ENCODE measurements at places on chromosomes 11 and 22.

DNA sequence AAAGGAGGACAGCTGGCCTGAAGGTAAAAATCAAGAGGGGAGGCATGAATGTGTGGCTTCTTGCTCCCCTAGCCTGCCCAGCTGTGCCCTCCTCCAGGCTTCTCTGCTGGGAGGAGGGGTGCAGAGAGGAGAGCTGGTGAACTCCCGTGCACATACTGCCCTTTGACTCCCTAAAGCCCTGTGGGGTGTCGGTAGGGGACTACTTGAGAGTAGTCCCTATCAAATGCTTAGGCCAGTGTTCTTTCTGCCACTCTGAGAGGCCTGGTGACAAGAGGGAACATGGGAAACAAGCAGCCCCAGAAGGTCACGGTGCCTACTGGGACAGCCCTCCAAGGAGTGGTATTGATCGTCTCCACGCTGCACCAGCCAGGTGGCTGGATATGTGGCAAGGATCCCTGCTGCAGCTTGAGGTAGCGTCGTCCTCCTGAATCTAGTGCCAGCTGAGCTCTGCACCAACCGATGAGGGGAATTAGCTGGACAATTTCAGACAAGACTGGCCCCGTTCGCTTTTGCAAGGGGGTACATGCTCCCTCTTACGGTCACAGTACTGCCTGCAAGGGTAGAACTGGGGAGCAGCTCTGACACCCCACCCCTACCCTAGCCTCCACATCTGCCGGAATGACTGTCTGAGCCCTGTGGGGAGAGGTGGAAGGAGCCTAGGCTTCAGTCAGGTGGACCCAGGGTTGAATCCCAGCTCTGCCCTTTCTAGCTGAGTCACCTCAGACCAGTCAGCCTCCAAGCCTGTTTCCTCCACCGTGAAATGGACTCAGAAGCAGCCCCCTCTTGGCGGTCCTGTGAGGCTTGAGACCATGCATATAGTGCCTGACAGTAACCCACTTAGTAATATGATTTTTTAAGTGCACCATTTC lies 17.1 kb upstream of the C11orf96 start:
- no peaks in the 10 kb centered on the region for H3K4me1 ChIP-seq
- no peak overlapping the region for H3K4me3 ChIP-seq
- H3K36me3 ChIP-seq, result peaks cover 2% of the 10 kb centered on the region
- H3K27me3 ChIP-seq, result no peaks in the 10 kb centered on the region
- H3K27ac ChIP-seq, result no peak overlapping the region

DNA sequence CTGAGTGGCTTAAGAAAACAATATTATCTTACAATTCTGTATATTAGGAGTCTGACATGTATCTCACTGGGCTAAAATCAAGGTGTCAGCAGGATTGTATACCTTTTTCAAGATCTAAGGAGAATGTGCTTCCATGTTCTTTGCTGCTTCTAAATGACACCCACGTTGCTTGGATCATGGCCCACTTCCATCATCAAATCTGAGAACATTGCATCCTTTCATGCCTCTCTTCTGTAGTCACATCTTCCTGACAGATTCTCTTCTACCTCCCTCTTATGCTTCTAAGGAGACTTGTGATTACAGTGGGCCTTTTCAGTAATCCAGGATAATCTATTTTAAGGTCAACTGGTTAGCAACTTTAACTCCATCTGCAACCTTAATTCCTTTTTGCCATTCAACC lies 499.4 kb downstream of the FAM181B start:
- H3K4me1 ChIP-seq, result no peaks in the 10 kb centered on the region
- H3K36me3 ChIP-seq, result no peaks in the 10 kb centered on the region
- no peak for DNase-seq
- H3K27me3 ChIP-seq, result no peaks in the 10 kb centered on the region

GRCh38 chr22:27834364-27835185 lies 33.0 kb upstream of the MN1 start:
- no peaks in the 10 kb centered on the region for H3K36me3 ChIP-seq
- no peaks in the 10 kb centered on the region for H3K27me3 ChIP-seq
- no peaks in the 10 kb centered on the region for H3K4me1 ChIP-seq
- H3K27ac ChIP-seq, result no peak overlapping the region
- no peak overlapping the region for H3K4me3 ChIP-seq

DNA sequence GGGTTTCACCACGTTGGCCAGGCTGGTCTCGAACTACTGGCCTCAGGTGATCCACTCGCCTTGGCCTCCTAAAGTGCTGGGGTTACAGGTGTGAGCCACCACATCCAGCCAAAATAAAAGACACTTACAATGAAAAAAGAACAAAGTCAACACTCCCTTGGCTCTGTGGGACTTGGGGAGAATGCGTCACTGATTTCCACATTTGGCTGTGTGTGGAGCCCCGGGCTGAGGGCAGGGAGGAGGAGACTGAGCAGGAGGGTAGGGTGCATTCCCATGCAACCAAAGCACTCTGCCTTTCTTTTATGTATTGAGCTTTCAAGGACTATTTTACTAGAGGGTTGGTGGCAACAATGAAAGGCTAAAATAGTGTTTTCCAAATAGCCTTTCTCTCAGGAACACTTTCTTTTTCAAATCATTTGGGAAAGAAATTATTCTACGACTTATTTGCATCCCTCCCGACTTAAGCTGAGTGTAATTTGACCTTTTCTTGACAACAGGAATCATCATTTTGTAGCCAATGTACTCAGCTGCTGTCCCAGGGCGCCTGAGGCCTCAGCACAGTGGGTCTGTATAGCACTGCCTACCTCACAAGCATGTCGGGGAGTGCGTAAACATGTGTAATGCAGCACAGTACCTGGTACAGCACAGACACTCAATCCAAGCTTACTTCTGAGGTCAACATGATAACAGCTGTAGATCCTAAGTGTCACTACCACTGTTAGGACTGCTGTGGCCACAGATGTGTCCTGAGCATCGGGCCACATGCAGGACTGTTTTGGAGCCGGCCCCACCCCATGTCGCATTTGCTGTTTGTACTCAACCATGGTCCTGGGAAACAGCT lies 10.1 kb upstream of the SERPIND1 start:
- peaks cover 10% of the 10 kb centered on the region for H3K36me3 ChIP-seq
- H3K27me3 ChIP-seq, result no peaks in the 10 kb centered on the region
- DNase-seq, result no peak
- H3K4me3 ChIP-seq, result no peak overlapping the region

DNA sequence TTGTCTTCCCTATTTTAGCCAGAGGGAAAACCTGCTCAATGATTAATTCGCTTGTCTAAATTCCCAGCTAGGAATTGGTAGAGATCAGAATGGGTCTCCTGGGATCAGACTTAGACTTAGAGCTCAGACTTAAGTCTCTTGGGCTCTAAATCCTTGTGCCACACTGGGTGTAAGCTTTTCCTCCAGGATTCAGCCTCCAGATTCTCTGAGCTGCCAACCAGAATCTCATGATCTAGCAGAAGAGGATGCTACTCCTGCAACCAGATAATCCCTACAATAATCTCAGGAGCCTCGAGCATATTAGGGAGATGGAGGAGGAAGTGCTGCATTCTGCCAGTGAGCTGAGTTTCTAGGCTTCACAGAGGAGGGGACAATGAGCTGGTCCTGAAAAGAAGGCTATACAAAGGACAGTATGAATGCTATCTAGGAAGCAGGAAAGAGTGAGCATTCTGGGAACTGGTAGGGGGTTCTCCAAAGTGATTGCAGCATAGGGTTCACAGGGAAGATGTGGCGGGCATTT lies 211.6 kb upstream of the SESN3 start:
- H3K27ac ChIP-seq, result no peak overlapping the region
- no peaks in the 10 kb centered on the region for H3K27me3 ChIP-seq
- no peak overlapping the region for H3K4me3 ChIP-seq
- H3K36me3 ChIP-seq, result no peaks in the 10 kb centered on the region

DNA sequence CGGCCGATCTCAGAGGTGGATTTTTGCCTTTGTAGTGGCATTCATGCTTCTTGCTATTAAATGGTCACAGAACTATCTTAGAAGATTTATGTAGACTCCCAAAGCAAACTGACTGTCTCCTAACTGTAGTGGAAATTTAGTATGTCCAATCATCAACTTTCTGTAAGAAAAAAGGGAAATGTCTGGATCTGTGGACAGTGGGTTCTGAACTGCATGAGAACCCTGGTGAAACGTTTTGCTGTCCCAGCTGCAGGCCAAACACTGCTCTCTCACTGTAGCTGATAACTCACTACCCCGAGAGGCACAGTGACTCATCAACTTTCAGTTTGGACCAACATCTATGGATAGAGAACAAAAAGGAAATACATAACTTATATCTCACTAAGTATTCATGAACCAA lies 387.1 kb downstream of the SOX6 start:
- H3K27me3 ChIP-seq, result no peaks in the 10 kb centered on the region
- H3K4me3 ChIP-seq, result no peak overlapping the region
- peak overlapping the region; percentile 17 for H3K27ac ChIP-seq

DNA sequence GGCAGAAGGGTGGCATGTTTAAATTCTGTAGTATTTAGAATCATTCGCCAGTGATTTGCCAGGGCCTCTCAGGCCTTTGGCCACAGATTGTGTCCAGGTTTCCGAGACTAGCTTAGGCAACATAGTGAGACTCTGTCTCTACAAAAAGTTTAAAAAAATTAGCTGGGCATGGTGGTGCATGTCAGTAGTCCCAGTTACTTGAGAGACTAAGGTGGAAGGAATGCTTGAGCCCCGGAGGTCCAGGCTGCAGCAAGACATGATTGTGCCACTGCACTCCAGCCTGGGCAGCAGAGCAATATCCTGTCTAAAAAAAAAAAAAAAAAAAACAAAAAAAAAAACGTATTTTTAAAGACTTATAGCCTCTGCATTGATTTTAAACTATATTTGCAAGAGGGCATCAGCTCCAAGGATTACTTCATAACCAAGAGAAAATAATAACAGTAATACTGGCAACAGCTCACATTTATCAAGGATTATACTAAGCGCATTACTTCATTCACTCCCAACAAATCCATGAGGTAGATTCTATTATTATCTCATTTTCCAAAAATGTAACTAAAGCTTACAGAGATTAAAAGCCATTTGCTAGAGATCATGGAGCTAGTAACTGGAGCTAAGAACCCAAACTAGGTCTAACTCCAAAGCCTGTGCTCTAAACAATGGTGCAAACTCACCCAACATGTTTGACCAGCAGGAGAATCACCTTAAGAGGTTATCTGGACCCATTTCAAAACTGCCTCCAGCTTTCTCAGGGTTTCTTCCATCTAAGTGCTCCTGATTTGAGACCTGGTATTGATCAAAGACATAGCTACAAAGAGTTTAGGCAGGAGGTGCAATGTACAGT lies 32.6 kb upstream of the SLC6A5 start:
- H3K27ac ChIP-seq, result no peak overlapping the region
- DNase-seq, result no peak
- H3K36me3 ChIP-seq, result no peaks in the 10 kb centered on the region
- H3K4me3 ChIP-seq, result no peak overlapping the region

DNA sequence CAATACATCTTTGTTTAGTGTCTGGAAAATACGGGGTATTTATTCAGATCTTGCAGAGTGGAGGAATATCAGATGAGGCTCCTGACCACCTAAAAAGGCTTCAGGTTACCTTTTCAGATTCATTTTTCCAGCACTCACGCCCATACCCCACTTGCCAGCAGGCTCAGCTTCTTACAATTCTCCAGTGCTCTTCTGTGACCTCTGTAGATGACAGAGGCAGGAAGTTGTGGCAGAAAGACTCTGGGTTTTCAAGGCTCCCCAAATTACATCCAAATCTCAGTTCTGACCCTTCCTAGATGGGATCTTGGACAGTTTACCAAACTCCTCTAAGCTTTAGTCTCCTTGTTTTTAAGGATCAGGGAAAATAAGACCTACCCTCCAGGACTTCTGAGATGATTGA lies 61.1 kb downstream of the SYTL2 start:
- H3K36me3 ChIP-seq, result no peaks in the 10 kb centered on the region
- H3K27me3 ChIP-seq, result no peaks in the 10 kb centered on the region

GRCh38 chr22:23912293-23912903 lies 18.2 kb downstream of the MIF start:
- 0 out of 2 replicates have a peak overlapping the region, but pooled peaks have one; percentile 1 for H3K27ac ChIP-seq
- peaks cover 2% of the 10 kb centered on the region for H3K4me1 ChIP-seq
- DNase-seq, result no peak
- H3K4me3 ChIP-seq, result no peak overlapping the region

Data from GM12878 (cell line).